ENCODE measurements at places on chromosomes 12 and 14.

- DNase-seq, result no peak
Observed at GRCh38 chr14:91062600-91062999, 2.2 kb upstream of the RPS6KA5 start.

GRCh38 chr12:8096281-8096915, 14.3 kb downstream of the NECAP1 start:
- no peak for DNase-seq

DNA sequence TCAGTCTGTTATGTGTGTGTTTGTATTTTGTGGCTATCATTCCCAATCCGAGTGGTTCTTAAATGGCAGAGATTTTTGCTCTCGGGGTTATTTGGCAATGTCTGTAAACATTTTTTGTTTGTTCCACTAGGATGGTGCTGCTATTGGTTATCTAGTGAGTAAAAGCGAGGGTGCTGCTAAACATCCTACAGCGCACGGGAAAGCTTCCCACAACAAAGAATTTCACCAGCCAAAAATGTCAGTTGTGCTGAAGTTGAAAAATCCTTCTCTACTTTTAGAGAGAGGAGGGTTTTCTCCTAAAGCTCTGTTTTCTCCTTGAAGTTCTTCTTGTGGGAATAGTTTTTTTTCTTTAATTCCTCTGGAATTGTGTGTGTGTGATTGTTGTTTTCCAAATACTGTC, 2.4 kb downstream of the EXD2 start:
- no peak for DNase-seq

DNA sequence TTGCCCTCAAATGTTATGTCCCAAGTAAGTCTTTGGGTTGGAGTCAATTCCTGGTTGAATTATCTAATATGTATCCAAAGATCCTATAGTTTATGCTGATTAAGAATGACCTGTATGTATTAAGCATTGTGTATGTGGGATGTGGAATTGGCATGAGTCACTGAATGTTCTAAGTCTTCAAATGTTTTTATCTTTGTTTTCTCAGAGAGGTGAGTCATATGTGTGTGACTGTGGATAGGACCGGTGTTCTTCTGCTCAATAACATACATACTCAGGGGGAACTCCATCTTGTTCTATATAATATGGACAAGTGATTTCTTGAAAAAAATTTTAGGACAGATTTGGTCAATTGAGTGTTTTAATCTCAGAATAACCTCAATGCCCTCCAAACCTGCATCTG, 57.9 kb downstream of the NAV3 start:
- no peak for DNase-seq

DNA sequence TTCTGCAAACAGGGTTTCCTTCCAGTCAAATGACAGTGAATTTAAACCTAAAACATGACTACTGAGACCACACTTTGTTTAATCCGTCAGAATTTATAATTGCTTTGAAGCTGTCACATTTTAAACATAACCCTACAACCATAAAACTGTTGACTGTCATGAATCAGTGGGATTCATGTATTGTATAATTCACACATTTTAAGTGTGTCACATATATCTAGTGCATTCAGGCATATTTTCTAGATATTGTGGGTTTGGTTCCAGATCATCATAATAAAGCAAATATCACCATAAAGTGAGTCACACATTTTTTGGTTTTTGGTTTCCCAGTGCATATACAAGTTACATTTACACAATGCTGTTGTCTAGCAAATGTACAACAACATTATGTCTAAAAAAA, 304.4 kb downstream of the TMEM132D start:
- no peak for DNase-seq

- DNase-seq, result no peak
Observed at GRCh38 chr14:72550513-72550912, 343.4 kb downstream of the DPF3 start.

DNA sequence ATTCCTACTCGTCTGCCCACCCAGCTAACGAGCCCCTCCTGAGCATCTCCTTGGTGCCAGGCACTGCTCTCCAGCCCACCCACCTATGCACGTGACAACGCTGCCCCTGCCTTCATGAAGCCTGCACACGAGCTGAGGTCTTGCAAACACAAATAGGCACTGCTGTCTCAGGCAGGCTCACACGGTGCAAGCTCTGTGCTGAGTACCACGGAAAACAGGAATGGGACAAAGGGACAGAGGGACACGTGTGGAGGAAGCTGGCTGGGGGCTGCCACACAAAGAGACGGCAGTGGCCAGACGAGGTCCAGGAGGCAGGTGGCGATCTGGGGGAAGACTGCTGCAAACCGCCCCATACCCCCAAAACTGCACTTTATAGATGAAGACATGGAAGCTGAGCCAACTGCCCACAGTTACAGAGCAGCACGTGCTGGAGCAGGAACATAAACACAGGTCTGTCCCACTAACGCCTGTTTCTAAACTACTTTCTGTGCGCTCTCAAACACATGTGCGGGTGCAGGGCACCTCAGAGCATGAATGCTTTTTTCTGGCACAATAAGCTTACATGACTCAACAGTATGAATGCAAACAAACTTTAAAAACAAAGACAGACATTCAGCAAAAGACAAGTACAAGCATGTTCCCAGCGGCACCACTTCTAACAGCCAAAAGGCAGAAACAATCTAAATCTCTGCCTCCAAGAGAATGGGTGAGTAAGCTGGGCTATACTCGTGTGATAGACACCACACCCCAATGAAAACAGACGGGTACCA, 64.5 kb downstream of the AMN start:
- no peak for DNase-seq

DNA sequence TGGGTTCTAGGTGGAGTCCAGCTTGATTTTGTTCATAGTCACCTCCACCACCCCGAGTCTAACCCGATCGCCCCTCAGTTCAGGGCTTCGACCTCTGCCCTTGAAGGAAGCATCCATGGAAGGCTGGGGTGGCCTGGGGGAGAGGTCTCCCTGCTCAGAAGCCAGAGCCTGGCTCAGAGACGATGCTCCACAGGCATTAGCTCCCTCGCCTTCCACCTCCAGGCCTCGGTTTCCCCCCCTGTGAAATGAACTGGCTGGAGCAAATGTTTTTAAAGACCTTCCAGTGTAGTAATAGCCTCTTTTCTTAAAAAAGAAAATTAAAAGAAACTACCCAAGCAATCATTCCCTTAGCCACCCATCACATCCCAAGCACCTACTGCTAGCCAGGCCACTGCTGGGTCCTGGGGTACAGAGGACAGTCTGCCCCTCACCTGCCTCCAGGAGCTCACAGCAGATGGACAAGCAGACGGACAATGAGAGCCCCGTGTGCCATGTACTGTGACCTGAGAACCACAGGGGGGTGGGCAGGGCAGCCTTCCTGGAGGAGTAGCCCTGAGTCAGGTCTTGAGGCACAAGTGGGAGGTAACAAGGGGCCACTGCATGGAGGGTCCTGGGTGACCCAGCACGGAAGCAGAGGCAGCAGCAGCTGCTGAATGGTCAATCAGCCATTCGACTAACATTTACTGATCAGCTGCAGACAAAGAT, 42.3 kb upstream of the EML1 start:
- no peak for DNase-seq

- no peak for DNase-seq
Observed at GRCh38 chr12:132343294-132344004, 14.1 kb upstream of the GALNT9 start.

- no peak for DNase-seq
Observed at GRCh38 chr12:81573228-81573627, 185.9 kb downstream of the PPFIA2 start.

- DNase-seq, result no peak
Observed at GRCh38 chr12:52217223-52217622, 15.8 kb upstream of the KRT7 start.

GRCh38 chr12:116076399-116076798, 201.1 kb downstream of the MED13L start:
- no peak for DNase-seq

DNA sequence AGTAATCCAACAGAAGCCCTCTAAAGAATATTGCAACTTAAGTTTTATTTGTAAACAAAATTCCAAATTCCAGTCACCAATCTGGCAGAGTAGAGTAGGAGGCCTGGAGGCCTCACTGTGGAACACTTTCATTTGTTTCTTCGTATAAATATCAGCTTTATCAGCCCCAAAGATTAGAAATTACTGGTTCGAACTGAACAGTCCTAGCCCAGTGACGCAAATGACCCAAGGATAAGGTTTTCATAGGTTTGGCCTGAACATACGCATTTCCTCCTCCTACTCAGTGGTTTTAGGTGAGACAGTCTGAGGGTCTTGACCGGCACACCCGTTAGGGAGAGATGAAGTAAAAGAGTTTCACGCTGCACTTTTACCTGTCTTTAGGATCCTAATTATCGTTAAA, 1.7 kb downstream of the CDC42BPB start:
- no peak for DNase-seq

DNA sequence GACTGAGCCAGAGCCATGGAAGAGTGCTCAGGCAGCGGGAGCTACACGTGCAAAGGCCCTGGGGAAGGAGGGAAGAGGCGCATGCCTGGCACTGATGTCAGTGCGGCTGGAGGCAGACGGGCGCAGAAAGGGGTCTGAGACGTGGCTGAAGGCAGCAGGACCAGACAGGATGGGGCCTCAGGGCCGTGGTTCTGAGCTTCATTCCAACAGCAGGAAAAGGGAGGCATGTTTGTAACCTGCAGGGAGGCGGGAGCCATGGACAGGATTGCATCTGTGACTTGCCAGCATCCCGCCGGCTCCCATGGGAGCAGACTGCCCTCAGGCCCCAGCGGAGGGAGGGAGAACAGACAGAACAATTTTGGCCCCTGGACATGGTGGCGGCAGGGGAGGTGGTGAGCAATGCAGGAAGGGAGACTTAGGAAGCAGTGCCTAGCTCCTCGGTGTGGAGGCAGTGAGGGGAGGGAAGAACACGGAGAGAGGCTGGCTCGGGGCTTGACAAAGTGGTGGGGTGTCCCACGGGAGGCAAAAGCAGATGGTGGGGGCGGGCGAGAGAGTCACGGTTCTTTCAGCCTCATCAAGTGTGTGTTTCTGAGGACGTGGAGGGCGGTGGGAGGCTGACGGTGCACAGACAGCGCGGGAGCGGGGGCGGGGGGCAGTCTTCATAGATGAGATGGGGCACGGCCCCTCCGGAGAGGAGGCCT, 33.3 kb upstream of the INF2 start:
- DNase-seq, result no peak

DNA sequence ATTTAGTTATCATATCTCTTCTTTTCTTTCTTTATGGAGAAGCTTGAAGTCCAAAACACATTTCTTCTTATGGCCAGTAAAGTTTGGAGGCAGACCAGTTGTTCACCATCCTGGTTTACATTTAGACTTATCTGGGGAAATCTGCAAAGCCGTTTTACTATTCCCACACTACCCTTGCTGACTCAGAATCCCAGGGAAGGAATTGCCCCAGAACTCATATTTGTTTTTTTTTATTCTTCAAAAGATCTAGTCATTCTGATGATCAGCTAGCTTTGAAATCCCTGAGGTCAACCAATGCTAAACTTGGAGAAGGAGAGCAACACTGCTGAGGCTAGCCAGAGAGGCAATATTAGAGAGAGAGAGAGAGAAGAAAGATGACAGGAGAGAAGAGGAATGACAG, 12.3 kb upstream of the LMO3 start:
- DNase-seq, result no peak

- DNase-seq, result no peak
Observed at GRCh38 chr12:111406474-111407376, 1.0 kb downstream of the SH2B3 start.

GRCh38 chr12:23504641-23505399, 444.6 kb downstream of the SOX5 start:
- no peak for DNase-seq

DNA sequence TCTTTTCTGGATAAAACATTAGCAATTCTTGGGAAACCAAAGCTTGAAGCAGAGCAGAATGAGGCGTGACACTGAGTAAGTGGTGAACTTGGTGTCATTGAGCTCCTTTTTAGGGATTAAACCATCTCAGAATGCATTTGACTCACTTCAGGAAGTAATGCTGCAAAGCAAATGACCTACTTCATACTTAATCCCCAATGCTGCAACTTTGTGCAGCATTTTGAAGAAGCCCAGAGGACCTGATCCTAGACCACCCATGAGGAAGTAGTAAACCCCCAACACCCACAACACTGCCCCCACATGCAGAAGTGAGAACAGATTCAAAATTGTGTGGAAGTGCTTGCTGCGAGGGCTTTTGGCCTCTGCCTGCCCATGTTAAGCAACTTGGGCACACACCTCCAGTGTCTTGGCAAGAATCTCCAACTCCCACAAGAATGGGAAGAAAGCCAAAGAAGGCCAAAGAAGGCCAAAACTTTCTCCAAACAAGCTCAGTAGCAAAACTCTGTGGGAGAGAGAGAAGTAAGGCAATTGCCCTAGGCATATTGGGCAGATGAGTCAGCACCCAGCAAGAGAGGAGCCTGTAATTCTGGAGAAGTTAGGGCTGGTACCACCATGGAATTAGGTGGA, 69.2 kb upstream of the ETV6 start:
- DNase-seq, result no peak

DNA sequence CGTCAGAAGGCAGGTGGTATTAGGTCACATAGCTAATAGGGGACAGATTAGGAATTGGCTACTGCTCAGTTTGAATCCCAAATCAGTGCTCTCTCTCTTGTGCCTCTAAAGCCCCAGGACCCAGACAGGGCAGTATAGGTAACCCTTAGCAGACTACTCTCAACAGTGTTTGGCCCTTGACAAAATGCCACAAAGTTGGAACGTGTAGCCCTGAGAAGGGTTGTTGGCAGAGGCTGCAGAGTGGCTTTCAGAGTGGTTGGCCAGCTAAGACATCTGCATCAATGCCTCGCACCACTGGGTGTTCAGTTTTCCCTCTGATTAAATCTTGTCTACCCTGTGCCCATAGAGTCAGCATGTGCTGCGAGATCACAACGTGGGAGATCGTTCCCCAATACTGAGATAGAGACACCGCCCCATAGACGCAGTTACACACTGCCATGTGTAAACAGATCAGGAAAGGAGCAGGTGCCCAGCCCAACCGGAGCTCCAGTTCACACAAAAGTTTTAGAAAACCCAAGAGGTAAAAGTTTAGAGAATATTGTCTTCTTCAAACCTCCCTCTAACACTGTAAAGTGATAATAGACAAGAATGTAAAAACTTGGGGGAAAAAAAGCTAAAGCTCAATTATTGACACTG, 48.3 kb downstream of the EML1 start:
- DNase-seq, result no peak

DNA sequence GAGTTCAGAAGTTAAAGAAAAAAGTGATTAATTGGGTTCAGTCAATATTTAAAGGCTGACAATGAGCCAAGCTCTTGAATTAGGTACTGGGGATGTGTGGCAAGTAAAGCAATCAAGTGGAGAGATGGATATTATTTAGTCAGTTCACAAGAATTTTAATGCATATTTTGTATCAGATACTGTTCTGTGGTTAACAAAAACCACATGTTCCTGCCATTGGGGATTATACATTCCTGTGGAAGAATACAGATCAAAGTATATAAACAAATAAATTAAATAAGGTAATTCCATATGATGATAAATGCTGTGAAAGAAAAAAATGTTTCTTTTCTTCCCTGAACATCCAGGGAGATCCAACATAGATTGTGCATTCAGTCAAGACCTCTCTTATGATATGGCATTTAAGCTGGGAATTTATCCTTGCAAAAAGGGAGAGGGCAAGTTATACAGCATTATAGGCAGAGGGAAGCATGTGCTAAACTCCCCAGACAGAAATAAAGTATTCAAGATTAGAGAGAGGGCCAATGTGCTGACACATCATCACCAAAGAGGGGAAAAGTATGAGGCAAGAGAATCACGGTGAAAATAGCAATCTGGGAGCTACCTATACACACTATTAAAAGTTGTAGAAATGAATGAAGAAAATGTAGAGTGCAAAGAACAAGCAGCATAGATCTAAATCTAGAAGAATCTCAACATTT, 17.6 kb upstream of the A2M start:
- no peak for DNase-seq

Data from WTC11 (cell line).